PC-9 (cell line): ENCODE measurements at places on chromosomes 5 and 9. TPM values are rescaled to one million over a fixed set of nuclear protein-coding genes. Genes with fewer than 3 reads are reported as not detected.

- H3K27ac ChIP-seq: no peak overlapping the region
- H3K27me3 ChIP-seq: no peaks in the 10 kb centered on the region
- H3K36me3 ChIP-seq: no peaks in the 10 kb centered on the region
- H3K4me1 ChIP-seq: no peaks in the 10 kb centered on the region
- DNase-seq: no peak
Observed at GRCh38 chr9:13513716-13514444, 234.4 kb upstream of the MPDZ start.

GRCh38 chr9:127783111-127784008, 2.5 kb upstream of the CDK9 start:
- H3K4me3 ChIP-seq: no peak overlapping the region
- peaks cover 11% of the 10 kb centered on the region for H3K36me3 ChIP-seq
- no peaks in the 10 kb centered on the region for H3K27me3 ChIP-seq
- no peak overlapping the region for H3K27ac ChIP-seq
- no peak for DNase-seq

GRCh38 chr5:158819840-158820620, 279.7 kb downstream of the EBF1 start:
- H3K36me3 ChIP-seq: no peaks in the 10 kb centered on the region
- H3K4me3 ChIP-seq: no peak overlapping the region
- H3K27me3 ChIP-seq: peaks cover 8% of the 10 kb centered on the region; the same call in 1 of the 2 replicates
- H3K4me1 ChIP-seq: no peaks in the 10 kb centered on the region
- H3K27ac ChIP-seq: no peak overlapping the region

- H3K27ac ChIP-seq: no peak overlapping the region
- H3K36me3 ChIP-seq: 0 out of 2 replicates have a peak, but pooled peaks cover 10% of the 10 kb centered on the region
Observed at GRCh38 chr9:83999141-83999918, 18.7 kb downstream of the RMI1 start.

DNA sequence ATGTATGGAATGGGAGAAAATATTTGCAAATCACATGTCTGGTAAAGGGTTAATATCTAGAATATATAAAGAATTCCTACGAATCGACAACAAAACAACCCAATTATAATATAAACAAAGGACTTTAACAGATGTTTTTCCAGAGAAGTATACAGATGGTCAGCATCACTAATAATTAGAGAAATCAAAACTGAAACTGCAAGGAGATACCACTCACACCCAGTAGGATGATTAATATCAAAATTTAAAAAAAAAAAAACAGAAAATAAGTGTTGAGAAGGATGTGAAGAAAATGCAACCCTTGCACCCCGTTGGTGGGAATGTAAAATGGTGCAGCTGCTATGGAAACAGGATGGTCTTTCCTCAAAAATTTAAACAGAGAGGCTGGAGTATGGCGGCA, 34.6 kb upstream of the F2R start:
- H3K27me3 ChIP-seq: no peaks in the 10 kb centered on the region
- H3K4me1 ChIP-seq: no peaks in the 10 kb centered on the region
- no peak overlapping the region for H3K27ac ChIP-seq
- no peaks in the 10 kb centered on the region for H3K36me3 ChIP-seq
- no peak overlapping the region for H3K4me3 ChIP-seq
- no peak for DNase-seq

DNA sequence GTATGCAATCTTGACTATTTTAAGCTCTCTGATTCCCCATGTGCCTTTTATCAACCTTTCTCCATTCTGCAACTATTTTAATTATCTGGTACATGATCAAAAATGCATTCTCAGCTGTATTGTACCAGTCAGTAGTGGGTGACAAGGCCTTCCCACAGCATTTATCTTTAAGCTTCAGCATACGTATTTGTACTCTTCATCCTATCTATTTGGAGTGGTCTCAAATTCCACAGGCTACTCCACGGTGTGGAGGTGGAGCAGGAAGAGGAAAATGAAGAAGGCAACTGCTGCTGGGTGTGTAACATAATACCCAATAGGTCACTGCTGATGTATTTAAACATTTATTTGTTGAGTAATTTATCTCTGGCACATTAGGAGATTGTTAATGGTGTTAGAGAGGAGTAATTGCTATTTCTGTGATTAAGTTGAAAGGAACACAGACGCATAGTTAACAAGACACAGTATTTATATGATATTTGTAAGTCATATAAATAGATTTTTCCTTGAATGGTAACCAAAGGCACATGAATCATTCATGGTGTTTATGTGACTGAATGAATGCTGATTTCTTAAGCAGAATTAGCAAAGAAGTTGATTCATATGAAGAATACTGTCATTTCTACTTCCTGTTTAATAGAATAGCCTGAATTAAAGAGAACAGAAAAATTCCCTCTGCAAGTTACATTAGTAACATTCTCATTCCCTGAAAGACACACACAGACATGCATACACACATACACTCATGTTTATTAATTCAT, 153.8 kb upstream of the NR3C1 start:
- peaks cover 14% of the 10 kb centered on the region for H3K4me1 ChIP-seq
- no peaks in the 10 kb centered on the region for H3K36me3 ChIP-seq
- no peak for DNase-seq
- H3K27me3 ChIP-seq: no peaks in the 10 kb centered on the region
- H3K27ac ChIP-seq: no peak overlapping the region

- H3K36me3 ChIP-seq: no peaks in the 10 kb centered on the region
- DNase-seq: no peak
- H3K4me3 ChIP-seq: no peak overlapping the region
- H3K27me3 ChIP-seq: no peaks in the 10 kb centered on the region
- H3K27ac ChIP-seq: no peak overlapping the region
Observed at GRCh38 chr9:17631396-17631795, 52.5 kb downstream of the SH3GL2 start.

DNA sequence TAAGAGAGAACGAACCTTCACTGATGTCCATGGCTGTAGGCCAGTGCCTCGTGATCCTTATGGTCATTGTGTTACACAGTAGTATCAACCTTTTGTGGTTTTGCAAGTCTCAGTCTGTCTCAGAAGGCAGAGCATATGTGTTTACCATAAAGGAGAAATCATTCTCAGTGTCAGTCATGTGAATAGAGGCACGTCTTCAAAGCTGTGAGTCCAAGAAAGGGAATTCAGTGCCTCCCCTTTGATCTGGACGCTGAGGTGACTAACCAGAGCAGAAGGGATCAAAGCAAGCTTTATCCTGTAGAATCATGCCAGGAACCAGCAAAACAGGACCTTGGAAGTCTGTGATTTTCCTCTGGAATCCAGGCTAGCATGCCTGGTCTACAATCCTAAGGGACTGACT, 433.9 kb downstream of the DNAH5 start:
- no peaks in the 10 kb centered on the region for H3K36me3 ChIP-seq
- no peaks in the 10 kb centered on the region for H3K27me3 ChIP-seq
- H3K4me1 ChIP-seq: no peaks in the 10 kb centered on the region
- no peak overlapping the region for H3K27ac ChIP-seq
- H3K4me3 ChIP-seq: no peak overlapping the region
- DNase-seq: no peak

- H3K4me3 ChIP-seq: no peak overlapping the region
- H3K4me1 ChIP-seq: no peaks in the 10 kb centered on the region
- DNase-seq: no peak
- H3K27me3 ChIP-seq: no peaks in the 10 kb centered on the region
- H3K36me3 ChIP-seq: no peaks in the 10 kb centered on the region
- no peak overlapping the region for H3K27ac ChIP-seq
Observed at GRCh38 chr5:33241802-33242201, 199.0 kb upstream of the TARS1 start.

GRCh38 chr5:36052538-36052937, 14.1 kb downstream of the UGT3A2 start:
- no peaks in the 10 kb centered on the region for H3K36me3 ChIP-seq
- no peak overlapping the region for H3K27ac ChIP-seq
- no peak overlapping the region for H3K4me3 ChIP-seq
- no peaks in the 10 kb centered on the region for H3K4me1 ChIP-seq
- H3K27me3 ChIP-seq: peaks cover 27% of the 10 kb centered on the region; the same call in 1 of the 2 replicates
- no peak for DNase-seq

DNA sequence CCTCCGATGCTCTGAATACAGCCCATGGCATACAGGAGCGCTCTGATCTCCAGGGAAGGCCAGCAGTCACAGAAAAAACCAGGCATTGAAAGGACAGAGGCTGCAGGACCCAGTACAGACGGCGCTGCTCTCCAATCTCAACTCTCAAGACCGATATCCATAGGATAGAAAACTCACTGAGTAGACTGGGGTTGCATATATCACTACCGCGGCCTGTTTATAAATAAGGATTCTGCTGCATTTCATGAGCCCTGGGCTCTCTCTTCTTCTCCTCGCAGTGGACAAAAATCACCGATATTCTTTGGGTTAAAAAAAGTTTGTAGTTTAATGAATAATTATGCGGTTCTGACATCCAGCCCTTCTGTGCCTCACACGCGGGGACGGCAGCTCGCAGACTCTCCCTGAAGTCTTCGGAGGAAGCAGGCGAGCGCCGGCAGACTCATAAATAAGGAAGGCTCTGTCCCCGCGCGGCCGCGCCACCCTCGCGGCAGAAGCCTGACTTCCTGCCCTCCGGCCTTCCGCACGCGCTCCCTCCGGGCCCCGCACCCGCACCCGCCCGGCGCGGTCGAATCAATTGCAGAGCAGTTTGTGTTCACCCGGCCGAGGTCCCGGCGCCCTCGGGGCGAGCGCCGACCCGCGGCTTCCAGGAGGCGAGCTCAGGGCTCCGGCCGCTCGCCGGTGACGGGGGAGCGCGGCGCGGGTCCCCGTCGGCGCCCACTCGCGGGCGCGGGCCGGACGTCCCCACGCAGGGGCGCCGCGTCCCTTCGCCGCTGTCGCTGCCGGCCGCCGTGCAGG, at the start of gene FAM78A:
Gene FAM78A, minus strand, starts transcription at position 417 of the 795 bp plus-strand sequence. Its CDS starts 331 bp downstream, at position 86.
- H3K27me3 ChIP-seq: peaks cover 19% of the 10 kb centered on the region
- H3K27ac ChIP-seq: no peak within 1 kb of the TSS
- no peaks in the 10 kb centered on the region for H3K36me3 ChIP-seq
- DNase-seq: no peak
- peak within 1 kb of the TSS; percentile 74; the same call in 1 of the 2 replicates for H3K4me3 ChIP-seq
- no peaks in the 10 kb centered on the region for H3K4me1 ChIP-seq

GRCh38 chr5:4164167-4164566, 568.5 kb downstream of the IRX1 start:
- no peak overlapping the region for H3K27ac ChIP-seq
- no peaks in the 10 kb centered on the region for H3K4me1 ChIP-seq
- H3K27me3 ChIP-seq: 0 out of 2 replicates have a peak, but pooled peaks cover 6% of the 10 kb centered on the region
- no peak for DNase-seq

DNA sequence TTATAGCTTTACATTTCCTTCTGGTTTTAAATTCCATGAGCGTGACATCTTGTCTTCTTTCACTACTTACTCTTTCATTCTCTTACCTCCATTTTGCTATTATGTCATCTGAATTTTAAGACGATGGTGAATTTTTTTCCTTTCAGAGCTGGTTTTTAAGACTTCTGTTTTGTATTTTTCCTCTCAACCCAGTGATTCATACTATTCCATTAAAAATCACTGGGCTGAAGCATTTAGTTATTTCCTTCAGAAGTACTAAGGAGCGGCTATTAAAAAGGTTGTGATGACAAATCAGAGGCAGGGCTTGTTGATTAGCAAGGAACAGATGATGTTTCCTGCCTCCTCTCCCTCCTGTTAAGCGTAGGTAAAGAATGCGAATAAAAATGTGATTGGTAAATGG, 16.5 kb downstream of the AGXT2 start:
- peaks cover 99% of the 10 kb centered on the region for H3K27me3 ChIP-seq
- H3K4me3 ChIP-seq: no peak overlapping the region
- no peak for DNase-seq

- H3K4me1 ChIP-seq: peaks cover 38% of the 10 kb centered on the region
- no peak overlapping the region for H3K4me3 ChIP-seq
- no peaks in the 10 kb centered on the region for H3K36me3 ChIP-seq
Observed at GRCh38 chr9:114364134-114365041, 23.4 kb downstream of the AKNA start.

DNA sequence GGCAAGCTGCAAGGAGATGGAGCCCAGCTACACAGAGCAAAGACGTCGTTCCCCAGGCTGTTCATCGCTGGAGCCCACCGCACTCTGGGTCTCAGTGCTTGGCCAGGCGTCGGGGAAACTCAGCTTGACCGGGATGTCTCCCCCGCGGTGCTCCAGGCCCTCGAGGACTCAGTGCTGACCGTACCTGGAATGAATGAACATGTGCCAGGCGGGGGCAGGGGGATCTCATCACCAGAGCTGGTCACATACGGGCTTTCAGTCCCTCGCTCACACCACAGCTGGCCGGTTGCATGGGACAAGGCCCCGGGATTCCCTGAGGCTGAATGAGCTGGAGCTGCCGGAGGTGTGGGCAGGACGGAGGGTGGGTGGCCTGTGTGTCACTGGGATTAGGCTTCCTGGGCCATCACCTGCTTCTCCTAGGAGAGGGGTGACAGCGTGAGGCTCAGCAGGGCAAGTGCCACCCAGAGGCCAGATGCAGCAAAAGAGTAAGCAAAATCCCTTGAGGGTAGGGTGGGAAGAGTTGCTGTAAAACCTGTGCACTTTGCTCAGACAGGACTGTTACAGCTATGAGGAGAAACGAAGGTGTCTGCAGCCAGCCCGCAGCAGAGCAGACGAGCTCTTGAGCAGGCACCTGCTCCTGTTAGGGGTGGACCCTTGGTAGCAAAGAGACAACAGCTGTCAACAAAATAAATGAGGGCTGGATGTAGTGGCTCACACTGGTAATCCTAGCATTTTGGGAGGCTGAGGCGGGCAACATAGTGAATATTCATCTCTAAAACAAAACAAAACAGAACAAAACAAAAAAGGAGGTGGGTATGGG, 70.7 kb upstream of the RAPGEF1 start:
- H3K27me3 ChIP-seq: peaks cover 84% of the 10 kb centered on the region
- DNase-seq: no peak
- H3K4me1 ChIP-seq: no peaks in the 10 kb centered on the region
- no peak overlapping the region for H3K4me3 ChIP-seq
- no peak overlapping the region for H3K27ac ChIP-seq

DNA sequence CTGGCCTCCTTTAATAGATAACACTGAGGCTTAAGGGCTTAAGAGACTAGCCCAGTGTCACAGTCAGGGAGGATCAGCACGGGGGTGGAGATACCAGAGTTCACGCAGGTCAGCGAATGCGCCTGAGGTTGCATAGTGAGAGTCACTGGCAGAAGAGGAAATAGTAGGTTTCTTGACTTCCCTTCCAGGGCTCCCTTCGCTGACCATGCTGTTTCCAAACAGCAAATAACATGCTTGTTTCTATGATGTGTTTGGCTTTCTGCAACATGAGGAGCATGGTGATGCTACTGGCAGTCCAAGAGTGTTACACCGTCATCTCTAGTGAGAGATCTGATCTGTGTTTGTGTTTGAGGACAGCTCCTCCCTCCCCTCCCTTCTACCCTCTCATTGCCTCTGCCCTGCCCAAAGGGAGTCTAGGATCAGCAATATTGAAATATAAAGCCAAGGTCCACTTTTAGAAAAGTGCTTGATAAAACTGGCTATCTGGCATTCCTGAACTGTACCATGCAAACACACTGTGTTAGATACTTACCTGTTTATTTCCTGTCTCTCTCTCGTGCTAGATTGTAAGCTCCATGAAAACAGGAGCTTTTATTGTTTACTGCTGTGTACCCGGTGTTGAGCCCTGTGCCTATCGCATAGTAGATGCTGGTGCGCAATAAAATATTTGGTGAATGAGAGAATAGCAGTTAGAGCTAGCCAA, 12.3 kb downstream of the TLE4 start:
- no peak overlapping the region for H3K4me3 ChIP-seq
- no peak overlapping the region for H3K27ac ChIP-seq
- H3K27me3 ChIP-seq: peaks cover 12% of the 10 kb centered on the region
- H3K36me3 ChIP-seq: no peaks in the 10 kb centered on the region

- no peaks in the 10 kb centered on the region for H3K36me3 ChIP-seq
- DNase-seq: no peak
- H3K27ac ChIP-seq: no peak overlapping the region
Observed at GRCh38 chr5:17364987-17365810, 132.8 kb upstream of the TAF11L2 start.

SPINK7 gene
- total RNA-seq: not detected in 2 replicates

MEIKIN gene
- not detected in 2 replicates for total RNA-seq

CTXN3 gene
- total RNA-seq: not detected in 2 replicates

SPAG8 gene
- total RNA-seq: 0.48 and 1.0 TPM in 2 replicates

GLDC gene
- total RNA-seq: 0.53 and 1.5 TPM in 2 replicates

TAF11L13 gene
- total RNA-seq: not detected in 2 replicates

WDR5 gene
- total RNA-seq: 53.4 and 54.9 TPM in 2 replicates

SEPTIN8 gene
- 22.3 and 24.2 TPM in 2 replicates for total RNA-seq

LRRC8A gene
- 90.3 and 95.7 TPM in 2 replicates for total RNA-seq

INSL4 gene
- not detected in 2 replicates for total RNA-seq
